ENCODE measurements at places on chromosomes 5 and 9.

- no peak for DNase-seq
Observed at GRCh38 chr9:5435912-5436311, 1.8 kb downstream of the PLGRKT start.

- no peak for DNase-seq
Observed at GRCh38 chr5:38719916-38720315, 125.9 kb upstream of the OSMR start.

DNA sequence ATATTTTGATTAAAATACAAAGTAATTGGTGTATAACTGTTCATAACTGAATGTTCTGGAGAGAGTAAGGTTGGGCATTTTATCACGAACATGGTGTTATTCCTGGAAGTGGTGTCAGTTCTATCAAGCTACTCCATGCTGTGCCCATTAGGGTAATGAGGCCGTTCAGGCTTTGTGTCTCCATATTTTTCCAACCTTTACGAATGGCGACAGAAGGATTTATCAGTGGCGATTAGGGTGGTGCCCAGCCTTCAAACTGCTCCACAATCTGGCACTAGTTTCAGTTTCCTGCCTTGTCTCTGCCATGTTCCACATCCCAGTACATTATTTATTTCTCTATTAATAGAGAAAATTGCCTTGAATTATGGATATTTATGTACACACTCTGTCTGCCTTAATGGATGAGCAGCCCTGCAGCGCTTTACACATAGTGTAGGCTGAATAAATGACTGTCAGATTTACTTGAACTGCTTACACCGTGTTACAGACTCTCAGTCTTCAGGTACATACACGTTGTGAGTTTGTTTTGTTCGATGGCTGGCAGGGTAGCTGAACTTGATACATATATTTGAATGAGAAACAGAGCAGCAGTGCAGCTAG lies 23.9 kb upstream of the TMC1 start:
- no peak for DNase-seq

GRCh38 chr9:108345826-108346225 lies 510.0 kb downstream of the ACTL7B start:
- DNase-seq: no peak

GRCh38 chr5:68140763-68141162 lies 74.8 kb upstream of the PIK3R1 start:
- no peak for DNase-seq

DNA sequence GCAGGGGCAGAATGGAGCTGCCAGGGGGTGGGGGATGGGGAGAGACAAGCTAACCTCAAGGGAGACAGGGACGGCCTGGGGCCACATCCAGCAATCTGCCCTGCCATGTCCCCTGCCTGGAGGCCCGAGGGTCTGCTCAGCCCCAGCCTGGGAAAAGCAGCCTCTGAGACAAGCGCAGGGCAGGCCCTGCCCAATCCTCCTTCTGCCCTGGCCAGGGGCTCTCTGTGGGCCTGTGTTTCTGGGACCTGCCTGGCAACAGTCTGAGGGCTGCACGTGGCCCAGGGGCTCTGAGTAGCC lies 13.9 kb upstream of the QSOX2 start:
- no peak for DNase-seq

Measured in OCI-LY7 (cell line).